Spleen (tissue), 13 donors: ENCODE measurements at places on chromosomes 3 and 15. TPM values are rescaled to one million over a fixed set of nuclear protein-coding genes. Genes with fewer than 3 reads are reported as not detected.

GRCh38 chr3:29747991-29748390, 467.1 kb downstream of the RBMS3 start:
- H3K27ac ChIP-seq = no peak overlapping the region
- DNase-seq = no peak
- no peaks in the 10 kb centered on the region for H3K27me3 ChIP-seq
- no peaks in the 10 kb centered on the region for H3K36me3 ChIP-seq

GRCh38 chr3:104582092-104582491, 784.6 kb upstream of the ALCAM start:
- no peaks in the 10 kb centered on the region for H3K4me1 ChIP-seq
- DNase-seq = no peak
- H3K27ac ChIP-seq = no peak overlapping the region

GRCh38 chr15:35439291-35439690, 106.7 kb downstream of the DPH6 start:
- no peak for DNase-seq
- H3K4me1 ChIP-seq = no peaks in the 10 kb centered on the region
- no peaks in the 10 kb centered on the region for H3K36me3 ChIP-seq
- H3K27ac ChIP-seq = no peak overlapping the region
- H3K4me3 ChIP-seq = no peak overlapping the region

- no peak overlapping the region for H3K4me3 ChIP-seq
- DNase-seq = no peak
- H3K27me3 ChIP-seq = peaks cover 20% of the 10 kb centered on the region
- H3K36me3 ChIP-seq = no peaks in the 10 kb centered on the region
- peaks cover 86% of the 10 kb centered on the region for H3K4me1 ChIP-seq
Measured at GRCh38 chr3:194273743-194274310, 77.3 kb downstream of the CPN2 start.

DNA sequence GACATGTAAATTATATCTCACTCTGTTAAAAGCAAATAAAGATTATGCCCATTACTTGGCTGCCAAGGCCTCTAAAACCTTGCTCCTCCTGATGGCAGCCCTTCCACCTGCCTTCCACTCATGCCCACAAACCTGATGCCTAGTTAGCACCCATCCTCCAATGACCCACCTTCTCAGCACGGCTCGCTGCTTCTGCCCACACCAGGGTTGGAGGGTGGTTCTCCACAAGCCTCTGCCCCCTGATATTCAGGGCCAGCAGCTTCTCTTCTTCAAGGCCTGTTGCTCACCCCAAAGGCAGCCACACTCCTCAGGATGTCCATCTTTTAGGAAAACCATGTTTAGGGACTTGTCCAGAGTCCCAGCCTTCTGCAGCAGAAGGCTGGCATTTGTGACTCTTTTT, 263.4 kb upstream of the TLE3 start:
- no peaks in the 10 kb centered on the region for H3K4me1 ChIP-seq
- no peak overlapping the region for H3K27ac ChIP-seq
- H3K36me3 ChIP-seq = no peaks in the 10 kb centered on the region

DNA sequence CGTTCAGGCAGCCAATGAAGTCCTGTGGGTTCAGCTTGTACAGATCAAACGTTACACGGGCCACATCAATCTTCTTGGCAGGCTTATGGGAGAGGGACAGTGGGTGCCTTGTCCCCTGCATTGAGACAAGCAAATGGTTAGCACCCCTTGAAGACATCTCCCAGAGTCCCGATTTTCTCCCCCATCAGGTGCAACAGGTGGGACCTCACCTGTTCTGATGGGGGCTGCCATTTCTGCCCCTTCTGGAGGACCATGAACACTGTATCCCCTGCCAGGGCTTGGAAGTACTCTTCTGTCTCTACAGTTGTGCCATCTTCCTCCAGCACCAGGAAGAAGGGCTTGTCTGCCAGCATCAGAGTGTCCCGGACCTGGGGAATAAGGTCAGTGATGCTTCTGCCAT, 10.1 kb downstream of the CIDEC start:
- H3K4me1 ChIP-seq = peaks cover 2% of the 10 kb centered on the region
- peak; percentile 27 for DNase-seq
- no peak overlapping the region for H3K4me3 ChIP-seq
- H3K27ac ChIP-seq = no peak overlapping the region
- H3K27me3 ChIP-seq = no peaks in the 10 kb centered on the region
- no peaks in the 10 kb centered on the region for H3K36me3 ChIP-seq

GRCh38 chr3:195356151-195357086, 85.5 kb upstream of the XXYLT1 start:
- H3K36me3 ChIP-seq = peaks cover 46% of the 10 kb centered on the region
- H3K27me3 ChIP-seq = no peaks in the 10 kb centered on the region
- no peak overlapping the region for H3K27ac ChIP-seq

DNA sequence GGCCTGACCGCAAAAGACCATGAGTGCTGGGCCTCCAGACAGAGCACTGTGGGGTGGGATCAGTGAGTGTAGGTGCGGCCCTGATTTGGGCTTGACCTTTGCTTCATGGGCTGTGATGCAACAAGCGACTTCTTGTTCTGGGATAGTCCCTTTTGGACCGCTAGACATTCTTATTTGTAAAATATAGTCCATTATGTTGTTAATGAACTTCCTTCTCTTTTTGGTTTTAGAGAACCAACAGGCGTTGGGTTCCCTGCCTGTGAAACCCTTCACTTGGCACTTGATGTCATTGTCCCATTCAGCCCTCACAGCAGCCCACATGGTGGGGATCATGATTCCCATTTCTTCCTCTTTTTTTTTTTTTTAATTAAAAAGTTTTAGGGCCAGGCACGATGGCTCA, 15.8 kb upstream of the TRH start:
- H3K4me1 ChIP-seq = peaks cover 8% of the 10 kb centered on the region
- no peaks in the 10 kb centered on the region for H3K27me3 ChIP-seq
- no peak overlapping the region for H3K4me3 ChIP-seq
- H3K27ac ChIP-seq = no peak overlapping the region
- DNase-seq = no peak

DNA sequence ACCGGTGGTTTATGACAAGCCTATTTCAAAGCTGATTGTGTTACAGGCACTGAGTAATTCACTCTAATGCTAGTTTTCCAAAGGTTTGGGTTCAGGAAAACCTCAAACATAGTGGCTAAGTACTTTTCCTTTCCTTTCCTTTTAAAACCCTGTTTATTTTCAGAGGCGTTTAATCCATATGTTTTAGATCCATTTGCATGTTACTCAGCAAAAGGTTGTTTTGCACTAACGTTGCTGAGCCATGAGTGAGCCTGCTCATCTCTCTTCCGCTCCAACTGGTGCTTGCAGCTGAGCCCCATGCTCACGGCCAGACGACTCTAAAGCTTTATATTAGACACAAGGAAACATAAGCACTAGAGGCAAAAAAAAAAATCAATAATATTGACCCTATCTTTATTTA, 9.4 kb downstream of the CEMIP start:
- H3K27me3 ChIP-seq = no peaks in the 10 kb centered on the region
- H3K4me3 ChIP-seq = no peak overlapping the region
- no peak overlapping the region for H3K27ac ChIP-seq
- H3K4me1 ChIP-seq = no peaks in the 10 kb centered on the region
- no peaks in the 10 kb centered on the region for H3K36me3 ChIP-seq
- DNase-seq = no peak

- H3K4me3 ChIP-seq = no peak overlapping the region
- H3K27ac ChIP-seq = no peak overlapping the region
- no peak for DNase-seq
- no peaks in the 10 kb centered on the region for H3K4me1 ChIP-seq
- H3K27me3 ChIP-seq = peaks cover 28% of the 10 kb centered on the region
Measured at GRCh38 chr15:66102563-66103292, 150.8 kb downstream of the MEGF11 start.

- DNase-seq = no peak
- H3K4me3 ChIP-seq = no peak overlapping the region
- no peaks in the 10 kb centered on the region for H3K27me3 ChIP-seq
Measured at GRCh38 chr15:79154483-79155135, 64.0 kb upstream of the RASGRF1 start.

DNA sequence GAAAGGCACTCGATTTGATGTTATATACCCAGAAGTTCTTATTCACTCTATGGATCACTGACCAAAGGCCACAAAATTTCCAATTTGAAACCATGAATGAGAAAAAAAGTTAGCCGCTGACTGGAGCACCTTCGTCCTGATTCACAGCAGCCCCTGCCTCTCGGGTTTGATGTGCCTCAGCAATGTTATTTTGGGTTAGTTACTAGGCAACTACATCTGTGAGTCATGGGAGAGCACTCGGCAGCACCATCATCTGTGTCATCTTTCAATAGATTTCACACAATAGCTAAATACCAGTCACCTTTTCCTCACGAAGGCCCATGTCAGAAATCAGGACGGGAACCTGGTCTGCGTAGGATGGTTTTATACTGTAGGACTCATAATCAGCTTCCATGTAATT, 269.2 kb downstream of the ZBBX start:
- no peaks in the 10 kb centered on the region for H3K27me3 ChIP-seq
- H3K4me1 ChIP-seq = no peaks in the 10 kb centered on the region
- DNase-seq = no peak
- H3K4me3 ChIP-seq = no peak overlapping the region
- H3K27ac ChIP-seq = no peak overlapping the region
- H3K36me3 ChIP-seq = no peaks in the 10 kb centered on the region

DNA sequence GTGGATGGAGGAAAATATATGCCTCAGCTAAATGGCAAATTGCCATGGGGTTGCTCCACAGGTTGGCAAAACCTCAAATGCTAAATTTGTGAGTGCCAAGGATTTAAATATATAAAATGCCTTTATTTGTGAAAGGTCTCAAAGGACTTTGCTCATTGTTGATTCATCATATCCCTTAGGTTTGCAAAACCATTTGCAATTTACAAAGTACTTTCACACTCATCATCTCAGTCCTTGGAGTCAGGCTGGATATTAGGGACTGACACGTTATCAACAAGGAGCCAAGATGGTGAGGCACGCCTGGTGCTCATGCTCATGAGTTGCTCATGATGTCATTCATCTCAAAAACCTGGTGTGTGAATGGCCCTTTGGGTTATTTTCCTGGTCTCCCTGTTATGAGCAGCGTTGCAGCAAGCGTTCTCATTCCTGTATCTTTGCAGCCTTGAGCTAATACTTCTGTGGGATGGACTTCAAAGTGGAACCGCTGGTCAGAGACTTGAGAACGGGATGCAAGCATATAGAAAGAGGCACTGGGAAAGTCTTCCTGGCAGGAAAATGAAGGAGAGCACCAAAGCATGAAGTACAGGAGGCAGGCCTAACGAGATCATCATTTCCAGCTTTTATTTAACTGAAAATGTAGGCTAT, 66.0 kb downstream of the MYO1E start:
- DNase-seq = no peak
- no peak overlapping the region for H3K4me3 ChIP-seq
- peaks cover 22% of the 10 kb centered on the region for H3K4me1 ChIP-seq
- H3K36me3 ChIP-seq = no peaks in the 10 kb centered on the region

DNA sequence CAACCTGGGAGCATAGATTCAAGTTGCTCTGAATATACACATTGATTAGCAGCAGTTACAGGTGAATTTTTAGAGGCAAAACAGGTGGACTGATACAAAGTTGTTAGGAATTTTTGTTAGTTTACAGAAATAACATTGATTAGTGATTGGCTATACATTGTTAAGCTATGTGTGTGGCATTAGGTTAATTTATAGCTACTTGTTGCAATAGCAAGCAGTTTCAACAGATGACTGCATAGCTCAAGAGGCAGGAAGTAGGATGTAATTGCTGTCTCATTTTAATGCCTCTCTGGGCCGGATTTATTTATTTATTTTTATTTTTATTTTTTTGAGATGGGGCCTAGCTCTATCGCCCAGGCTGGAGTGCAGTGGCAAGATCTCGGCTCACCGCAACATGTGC, 99.7 kb downstream of the TCF12 start:
- peaks cover 5% of the 10 kb centered on the region for H3K4me1 ChIP-seq
- H3K4me3 ChIP-seq = no peak overlapping the region
- no peak for DNase-seq
- no peaks in the 10 kb centered on the region for H3K27me3 ChIP-seq
- H3K36me3 ChIP-seq = no peaks in the 10 kb centered on the region

DNA sequence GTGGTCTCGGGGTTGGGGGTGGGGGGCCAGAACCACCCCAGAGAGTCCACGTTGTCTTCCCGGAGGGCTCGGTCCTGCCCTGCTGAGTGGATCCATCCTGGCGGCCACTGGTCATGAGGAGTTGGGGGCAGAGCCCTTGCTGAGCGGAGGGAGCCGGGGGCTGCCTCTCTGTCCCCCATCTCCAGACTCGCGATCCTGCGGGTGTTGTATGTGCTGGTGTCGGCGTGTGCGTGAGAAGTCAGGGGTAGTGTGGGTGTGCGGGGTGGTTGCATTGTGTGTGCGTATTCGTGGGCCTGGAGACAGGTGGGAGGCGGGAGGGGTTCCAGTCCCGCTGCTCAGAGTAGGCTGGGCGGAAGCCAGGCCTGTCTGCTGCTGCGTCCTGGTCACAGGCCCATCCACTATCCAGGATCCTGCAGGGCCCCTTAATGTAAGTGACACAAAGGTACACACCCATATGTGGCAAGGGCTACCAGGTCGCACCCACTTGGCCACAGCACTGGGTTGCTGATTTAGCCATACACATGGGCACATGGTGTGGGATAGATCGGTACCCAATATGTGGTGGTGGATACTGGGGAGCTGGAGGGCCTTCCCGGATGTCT, 30.7 kb downstream of the NBEAL2 start:
- H3K4me3 ChIP-seq = peak overlapping the region; percentile 65
- peak overlapping the region; percentile 59 for H3K27ac ChIP-seq
- DNase-seq = peak; percentile 74
- peaks cover 17% of the 10 kb centered on the region for H3K4me1 ChIP-seq
- no peaks in the 10 kb centered on the region for H3K27me3 ChIP-seq
- peaks cover 29% of the 10 kb centered on the region for H3K36me3 ChIP-seq

- H3K4me1 ChIP-seq = no peaks in the 10 kb centered on the region
- no peak overlapping the region for H3K4me3 ChIP-seq
- no peak for DNase-seq
- H3K36me3 ChIP-seq = no peaks in the 10 kb centered on the region
Measured at GRCh38 chr3:174498638-174499037, 360.5 kb upstream of the NAALADL2 start.

- no peak overlapping the region for H3K4me3 ChIP-seq
- peak; percentile 94 for DNase-seq
- peaks cover 60% of the 10 kb centered on the region for H3K4me1 ChIP-seq
- peaks cover 24% of the 10 kb centered on the region for H3K36me3 ChIP-seq
- peak overlapping the region; percentile 35 for H3K27ac ChIP-seq
Measured at GRCh38 chr3:12954891-12955650, 113.7 kb upstream of the RPL32 start.

The NMNAT3 gene
- polyA plus RNA-seq = 3.4 TPM

The CHL1 gene
- polyA plus RNA-seq = 6.7 TPM

The C15orf62 gene
- 0.38 TPM for polyA plus RNA-seq

The PLA2G4F gene
- polyA plus RNA-seq = not detected

The TMEM207 gene
- polyA plus RNA-seq = not detected

The APOD gene
- polyA plus RNA-seq = 4.6 TPM

The SV2B gene
- polyA plus RNA-seq = 0.26 TPM

The ROPN1B gene
- polyA plus RNA-seq = not detected

The ERC2 gene
- polyA plus RNA-seq = 0.10 TPM
